ENCODE measurements at places on chromosomes 16 and 17.

DNA sequence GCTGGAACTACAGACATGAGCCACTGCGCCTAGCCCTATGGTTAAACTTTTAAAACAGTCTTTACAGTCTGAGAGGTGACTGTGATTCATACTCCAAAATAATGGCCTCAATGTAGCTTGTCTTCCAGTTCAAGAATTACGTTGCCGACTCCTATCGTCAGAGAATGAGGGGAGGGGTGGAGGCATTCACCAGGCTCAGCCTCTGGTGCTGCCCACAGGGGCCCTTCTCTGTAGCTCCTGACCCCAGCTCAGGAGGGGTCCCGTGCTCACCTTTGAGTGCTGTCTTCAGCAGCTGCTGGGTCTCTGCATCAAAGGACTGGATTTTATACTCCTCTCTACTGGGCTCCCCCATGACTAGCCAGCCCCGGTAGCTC lies 1.2 kb downstream of the MIF4GD start:
- no peak for DNase-seq

GRCh38 chr17:41565338-41565737 lies 6.5 kb downstream of the KRT9 start:
- DNase-seq = no peak

GRCh38 chr17:50534222-50534978 lies 1.9 kb downstream of the EPN3 start:
- no peak for DNase-seq

DNA sequence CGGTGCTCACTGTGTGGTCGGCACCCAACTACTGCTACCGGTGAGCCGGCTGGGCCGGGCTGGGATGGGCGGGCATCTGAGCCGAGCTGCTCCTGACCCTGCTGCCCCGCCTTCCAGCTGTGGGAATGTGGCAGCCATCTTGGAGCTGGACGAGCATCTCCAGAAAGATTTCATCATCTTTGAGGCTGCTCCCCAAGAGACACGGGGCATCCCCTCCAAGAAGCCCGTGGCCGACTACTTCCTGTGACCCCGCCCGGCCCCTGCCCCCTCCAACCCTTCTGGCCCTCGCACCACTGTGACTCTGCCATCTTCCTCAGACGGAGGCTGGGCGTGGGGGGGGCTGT lies 6.9 kb downstream of the TBX6 start:
- DNase-seq = no peak

- DNase-seq = no peak
Observed at GRCh38 chr16:56506941-56507340, 12.9 kb downstream of the BBS2 start.

- peak; percentile 71 for DNase-seq
Observed at GRCh38 chr16:50213939-50214519, 52.3 kb upstream of the ADCY7 start.

GRCh38 chr17:871751-872519 lies 89.8 kb downstream of the MRM3 start:
- DNase-seq = peak; percentile 5

DNA sequence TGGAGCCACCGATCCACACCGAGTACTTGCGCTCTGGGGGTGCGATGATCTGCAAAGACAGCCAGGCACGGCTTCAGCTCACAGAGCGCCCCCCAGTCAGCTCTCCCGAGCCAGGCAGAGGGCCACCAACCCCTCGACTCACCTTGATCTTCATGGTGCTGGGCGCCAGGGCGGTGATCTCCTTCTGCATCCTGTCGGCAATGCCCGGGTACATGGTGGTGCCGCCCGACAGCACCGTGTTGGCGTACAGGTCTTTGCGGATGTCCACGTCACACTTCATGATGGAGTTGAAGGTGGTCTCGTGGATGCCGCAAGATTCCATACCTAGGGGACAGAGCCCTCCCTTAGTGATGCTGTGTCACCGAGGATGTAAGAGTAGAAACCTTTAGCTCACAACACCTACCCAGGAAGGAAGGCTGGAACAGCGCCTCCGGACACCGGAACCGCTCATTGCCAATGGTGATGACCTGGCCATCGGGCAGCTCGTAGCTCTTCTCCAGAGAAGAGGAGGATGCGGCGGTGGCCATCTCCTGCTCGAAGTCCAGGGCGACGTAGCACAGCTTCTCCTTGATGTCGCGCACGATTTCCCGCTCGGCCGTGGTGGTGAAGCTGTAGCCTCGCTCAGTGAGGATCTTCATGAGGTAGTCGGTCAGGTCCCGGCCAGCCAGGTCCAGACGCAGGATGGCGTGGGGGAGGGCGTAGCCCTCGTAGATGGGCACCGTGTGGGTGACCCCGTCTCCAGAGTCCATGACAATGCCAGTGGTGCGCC lies 1.6 kb downstream of the ACTG1 start:
- DNase-seq = peak; percentile 49

- no peak for DNase-seq
Observed at GRCh38 chr16:1613728-1614455, 1.7 kb downstream of the CRAMP1 start.

GRCh38 chr17:41692722-41693521 lies 4.2 kb downstream of the EIF1 start:
- peak; percentile 41 for DNase-seq

- no peak for DNase-seq
Observed at GRCh38 chr17:63487014-63487339, 10.1 kb downstream of the ACE start.

- no peak for DNase-seq
Observed at GRCh38 chr16:53695070-53695469, 8.6 kb downstream of the RPGRIP1L start.

DNA sequence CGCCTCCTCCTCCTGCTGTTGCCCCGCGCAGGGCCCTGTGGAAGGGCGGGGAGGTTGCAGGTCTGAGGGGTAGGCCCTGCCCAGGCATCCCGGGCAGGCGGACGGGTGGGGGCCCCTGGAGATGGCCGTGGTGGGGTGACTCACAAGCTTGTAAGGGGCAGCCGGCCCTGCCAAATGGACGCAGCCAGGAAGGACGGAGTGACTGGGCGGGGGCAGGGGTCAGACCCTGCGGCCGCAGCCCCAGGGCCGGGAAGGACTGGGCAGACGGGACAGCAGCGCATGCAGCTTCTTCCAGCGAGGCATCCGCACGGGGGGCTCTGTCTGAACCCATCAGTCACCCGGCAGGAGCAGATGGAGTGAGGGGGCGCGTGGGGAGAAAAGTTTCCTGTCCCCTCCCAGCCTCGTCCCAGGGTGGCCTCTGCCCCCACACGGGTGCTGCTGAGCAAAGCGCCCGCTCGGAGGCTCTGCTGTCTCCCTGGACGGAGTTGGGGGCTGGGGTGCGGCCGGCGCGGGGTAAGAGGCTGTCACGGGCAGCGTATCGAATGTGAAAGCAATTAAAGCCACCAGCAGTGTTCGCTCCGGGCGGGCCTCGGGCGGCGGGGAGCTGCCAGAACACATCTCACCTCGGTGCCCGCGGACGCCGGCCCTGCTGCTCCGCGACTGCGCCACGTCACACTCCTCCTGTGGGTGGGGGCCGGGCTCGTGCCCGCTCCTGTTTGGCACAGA lies 5.4 kb upstream of the PRR35 start:
- DNase-seq = no peak

- no peak for DNase-seq
Observed at GRCh38 chr17:1438593-1439083, 17.4 kb downstream of the CRK start.
